ENCODE measurements at places on chromosomes 1 and 21.

DNA sequence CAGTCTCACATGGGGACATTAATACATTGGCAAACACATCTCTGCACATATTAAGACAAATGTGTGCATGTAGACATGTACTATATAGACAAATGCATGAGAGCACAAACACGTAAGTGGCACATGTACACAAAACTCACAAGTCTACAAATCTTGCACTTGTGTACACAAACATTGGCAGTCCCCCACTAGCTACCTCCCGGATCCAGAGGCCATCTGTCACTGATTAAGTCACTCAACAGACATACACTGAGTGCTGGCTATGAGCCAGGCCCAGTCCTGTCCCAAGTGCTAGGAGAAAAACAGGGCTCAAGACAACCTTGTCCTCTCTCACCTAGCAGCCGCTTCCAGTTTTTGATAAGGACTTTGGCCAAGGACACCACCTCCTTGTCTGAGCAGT lies 7.0 kb downstream of the TCEA3 start:
- no peak for DNase-seq

GRCh38 chr1:6357243-6357936 lies 36.2 kb downstream of the ACOT7 start:
- no peak for DNase-seq

DNA sequence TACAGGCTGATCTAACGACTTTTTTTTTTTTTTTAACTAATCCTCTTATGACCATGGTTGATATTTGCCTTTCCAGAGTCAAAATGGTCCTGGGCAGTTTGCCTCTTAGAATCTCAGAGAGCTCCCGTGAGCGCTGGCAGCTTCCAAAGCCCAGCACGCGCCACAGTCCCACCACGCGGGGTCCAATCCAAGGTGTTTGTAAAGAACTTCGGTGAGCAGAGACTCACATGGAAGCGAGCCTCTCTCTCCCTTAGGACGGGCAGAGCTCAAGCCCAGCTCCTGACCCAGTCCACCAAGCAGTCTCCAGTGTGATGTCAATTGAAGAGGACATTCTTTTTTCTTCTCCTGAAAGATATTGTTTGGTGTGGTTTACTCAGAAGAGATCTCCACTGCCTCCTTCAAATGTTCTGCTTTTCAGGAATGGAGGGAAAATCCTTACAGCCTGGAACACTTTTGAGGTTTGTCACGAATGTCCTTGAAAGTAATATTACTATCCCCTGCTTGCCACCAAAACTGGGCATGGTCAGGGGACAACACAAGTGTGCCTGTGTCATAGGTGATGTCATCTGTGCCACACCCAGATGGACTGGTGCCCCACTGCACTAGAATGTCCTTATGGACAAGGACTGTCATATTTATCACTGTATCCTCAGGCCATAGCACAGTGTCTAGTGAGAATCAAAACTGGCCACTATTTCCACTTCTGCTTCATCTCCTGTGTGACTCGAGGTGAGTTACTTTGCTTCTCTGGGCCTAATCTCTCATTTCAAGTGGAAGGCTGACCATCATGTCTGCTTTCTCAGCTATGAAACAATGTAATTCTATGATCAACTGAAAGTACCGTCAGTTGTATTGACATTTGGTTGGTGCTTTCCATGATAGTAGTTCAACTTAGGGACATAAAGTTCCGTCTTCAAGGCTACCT lies 97.4 kb upstream of the EDEM3 start:
- DNase-seq: no peak

GRCh38 chr1:67317803-67318202 lies 10.1 kb downstream of the IL12RB2 start:
- no peak for DNase-seq

- no peak for DNase-seq
These were observed 137.0 kb upstream of the AJAP1 start for GRCh38 chr1:4517186-4517954.

DNA sequence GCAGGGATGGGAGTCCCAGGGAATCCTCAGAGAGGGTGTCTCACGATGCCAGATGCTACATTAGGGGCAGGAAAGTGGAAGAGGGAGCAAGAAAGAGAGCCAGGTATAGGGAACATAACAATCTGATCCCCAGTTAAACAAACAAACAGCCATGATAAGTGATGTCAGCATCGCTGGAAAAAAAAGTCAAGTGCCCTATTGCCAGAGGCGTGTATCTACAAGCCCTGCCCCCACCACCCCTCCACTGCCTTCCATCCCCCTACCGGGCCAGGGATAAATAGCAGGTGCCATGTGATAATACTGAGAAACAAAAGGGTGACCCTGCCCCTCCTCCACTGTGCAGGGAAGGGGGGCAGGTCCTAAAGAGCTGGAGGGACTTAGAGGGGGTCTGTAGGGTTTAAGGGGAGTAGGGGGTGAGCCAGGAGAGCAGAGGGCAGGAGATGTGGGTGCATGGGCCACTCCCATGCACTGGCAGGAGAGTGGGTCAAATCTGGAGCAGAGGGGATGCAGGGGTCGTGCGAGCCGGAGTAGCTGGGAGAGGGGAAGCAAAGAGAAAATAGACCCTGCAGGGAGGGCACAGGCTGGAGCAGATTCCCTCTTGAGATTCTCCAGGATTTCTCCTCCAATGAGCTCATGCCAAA lies 3.4 kb downstream of the SLC26A9 start:
- no peak for DNase-seq

DNA sequence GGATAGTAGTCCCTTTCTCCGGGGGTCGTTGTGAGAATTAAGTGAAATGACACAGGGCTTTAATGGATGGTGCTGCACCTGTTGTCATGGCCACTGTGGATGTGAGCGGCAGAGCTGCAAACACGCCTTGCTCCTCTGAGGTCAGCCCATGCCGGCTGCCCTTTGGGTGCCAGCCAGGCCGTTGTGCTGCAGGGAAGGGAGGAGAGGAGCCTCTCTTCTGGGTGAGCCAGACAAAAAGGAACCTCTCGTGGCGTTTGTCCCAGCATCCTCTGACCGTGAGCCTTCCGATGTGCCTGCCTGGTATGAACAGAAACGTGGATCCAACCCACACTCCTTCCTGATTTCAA lies 383.0 kb upstream of the VAMP3 start:
- no peak for DNase-seq

GRCh38 chr1:113903501-113904292 lies 902 bp downstream of the AP4B1 start:
- no peak for DNase-seq

GRCh38 chr1:217876896-217877295 lies 245.8 kb downstream of the SPATA17 start:
- DNase-seq: no peak

DNA sequence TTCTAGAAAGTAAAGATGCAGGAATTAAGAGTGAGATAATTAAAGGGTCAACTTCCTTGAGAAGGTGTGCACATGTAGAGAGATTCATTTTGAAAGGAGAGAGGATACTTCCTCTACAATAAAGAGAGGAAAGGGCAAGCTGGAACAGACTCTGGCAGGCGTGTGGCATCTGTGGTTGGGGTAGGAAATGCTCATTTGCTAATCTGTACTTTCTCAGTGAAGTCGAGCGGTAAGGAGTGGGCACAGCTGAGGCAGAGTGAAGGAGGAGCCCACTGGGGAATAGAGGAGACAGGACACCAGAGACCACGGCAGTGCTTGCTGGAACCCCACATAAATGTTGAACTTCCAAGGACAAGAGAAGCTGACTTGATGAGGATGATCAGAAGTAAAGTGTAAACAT lies 49.1 kb downstream of the PCSK9 start:
- DNase-seq: no peak

GRCh38 chr1:60510162-60510561 lies 436.6 kb upstream of the C1orf87 start:
- DNase-seq: no peak

DNA sequence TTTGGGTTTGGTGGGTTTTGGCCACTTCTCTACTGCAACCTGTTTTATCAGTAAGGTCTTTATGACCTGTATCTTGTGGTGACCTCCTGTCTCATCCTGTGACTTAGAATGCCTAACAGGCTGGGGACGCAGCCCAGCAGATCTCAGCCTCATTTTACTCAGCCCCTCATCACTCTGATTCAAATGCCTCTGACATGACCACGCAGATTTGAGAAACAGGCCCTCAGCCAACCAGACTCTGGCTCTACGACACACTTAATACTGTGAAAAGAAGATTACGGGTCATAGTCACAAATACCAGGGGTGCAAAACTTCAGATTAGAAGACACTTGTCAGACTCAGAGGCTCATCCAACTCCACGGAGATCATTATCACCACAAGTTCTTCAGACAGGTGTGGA lies 28.3 kb upstream of the KIF26B start:
- DNase-seq: no peak

- DNase-seq: no peak
These were observed 899 bp downstream of the OPRD1 start for GRCh38 chr1:28812669-28813468.

- no peak for DNase-seq
These were observed 150.8 kb downstream of the ROR1 start for GRCh38 chr1:63924600-63924999.

Measured in CMK (cell line).